T-helper 2 cell (primary cell): ENCODE measurements at places on chromosomes 4 and X.
A peak's percentile ranks its signal among the peaks of the same experiment; 100 is the strongest.

DNA sequence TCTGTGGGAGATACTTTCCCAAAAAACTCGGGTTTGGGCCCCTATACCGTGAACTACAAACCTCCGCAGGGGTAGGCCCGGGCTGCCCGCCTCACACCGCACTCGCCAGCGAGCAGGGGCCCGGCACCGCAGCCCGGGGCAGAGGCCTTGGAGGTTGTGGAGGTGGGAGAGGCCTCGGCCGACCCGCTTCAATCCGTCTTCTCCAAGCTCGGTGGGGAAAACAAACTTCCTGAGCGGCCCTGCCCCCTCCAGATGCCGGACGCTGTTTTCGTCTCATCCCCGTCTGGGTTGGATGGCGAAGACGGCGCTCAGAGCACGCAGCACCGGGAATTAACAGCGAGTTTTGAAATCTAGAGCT, 442 bp upstream of the MCUB start:
- DNase-seq = no peak

GRCh38 chr4:72300126-72300525, 268.3 kb downstream of the NPFFR2 start:
- no peak for DNase-seq

GRCh38 chr4:8419222-8420041, 21.1 kb downstream of the ACOX3 start:
- peak; percentile 77 for DNase-seq

DNA sequence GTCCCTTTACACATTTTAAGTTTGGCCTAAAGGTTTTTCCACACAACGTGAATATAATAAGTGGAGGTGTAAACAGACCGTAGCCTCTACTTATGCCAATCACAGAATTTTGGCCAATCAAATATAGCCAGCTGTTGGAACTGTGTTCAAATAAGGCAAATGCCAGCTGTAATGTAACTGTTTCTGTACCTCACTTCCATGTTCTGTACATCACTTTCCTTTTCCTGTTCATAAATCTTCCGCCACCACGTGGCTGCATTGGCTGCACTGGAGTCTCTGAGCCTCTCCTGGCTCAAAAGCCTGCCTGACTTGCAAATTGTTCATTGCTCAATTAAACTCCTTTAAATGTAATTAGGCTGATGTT, 105.1 kb upstream of the SMIM31 start:
- DNase-seq = no peak

DNA sequence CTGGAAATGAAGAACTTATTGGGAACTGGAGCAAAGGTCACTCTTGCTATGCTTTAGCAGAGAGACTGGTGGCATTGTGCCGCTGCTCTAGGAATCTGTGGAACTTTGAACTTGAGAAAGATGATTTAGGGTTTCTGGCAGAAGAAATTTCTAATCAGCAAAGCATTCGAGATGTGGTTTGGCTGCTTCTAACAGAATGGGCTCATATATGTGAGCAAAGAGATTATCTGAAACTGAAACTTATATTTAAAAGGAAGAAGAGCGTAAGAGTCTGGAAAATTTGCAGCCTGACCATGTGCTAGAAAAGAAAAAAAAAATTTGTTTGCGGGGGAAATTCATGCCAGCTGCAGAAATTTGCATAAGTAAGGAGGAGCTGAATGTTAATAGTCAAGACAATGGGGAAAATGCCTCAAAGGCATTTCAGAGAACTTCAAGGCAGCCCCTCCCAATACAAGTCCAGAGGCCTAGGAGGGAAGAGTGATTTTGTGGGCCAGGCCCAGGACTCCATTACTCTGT, 35.9 kb upstream of the PAPSS1 start:
- DNase-seq = no peak

GRCh38 chr4:90137555-90137954, 10.4 kb downstream of the CCSER1 start:
- DNase-seq = no peak

- DNase-seq = no peak
Observed at GRCh38 chrX:132207996-132208395, 11.3 kb downstream of the RAP2C start.

DNA sequence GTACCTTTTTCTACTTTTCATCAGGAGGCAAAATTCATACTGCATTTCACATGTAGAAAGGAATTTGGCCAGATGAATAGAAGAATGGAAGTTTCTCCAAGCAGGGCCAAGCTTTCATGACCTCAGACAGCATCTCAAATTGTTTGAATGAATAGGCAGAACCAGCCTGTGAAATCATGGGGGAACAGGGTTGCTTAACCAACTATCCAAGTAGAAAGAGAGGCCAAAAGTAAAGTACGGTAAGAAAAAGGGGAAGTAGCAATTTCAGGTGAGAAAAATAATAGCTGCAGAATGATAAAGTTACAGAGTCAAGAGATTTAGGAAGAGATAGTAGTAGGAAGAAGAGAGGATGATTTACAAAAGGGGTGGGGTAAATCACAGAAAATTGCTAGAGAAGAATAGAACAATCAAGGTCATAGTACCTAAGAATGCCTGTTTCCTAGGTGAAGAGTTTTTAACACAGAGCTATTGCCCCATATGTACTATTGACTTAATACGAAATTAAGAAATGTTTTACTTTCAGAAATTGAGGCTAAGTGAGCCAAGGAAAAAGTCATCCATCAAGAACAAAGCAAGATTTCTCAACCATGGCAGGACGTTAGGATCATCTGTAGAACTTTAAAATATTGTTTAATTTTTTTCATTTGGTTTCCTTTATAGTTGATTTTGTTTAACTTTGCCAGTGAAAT, 177.1 kb upstream of the TET2 start:
- no peak for DNase-seq

DNA sequence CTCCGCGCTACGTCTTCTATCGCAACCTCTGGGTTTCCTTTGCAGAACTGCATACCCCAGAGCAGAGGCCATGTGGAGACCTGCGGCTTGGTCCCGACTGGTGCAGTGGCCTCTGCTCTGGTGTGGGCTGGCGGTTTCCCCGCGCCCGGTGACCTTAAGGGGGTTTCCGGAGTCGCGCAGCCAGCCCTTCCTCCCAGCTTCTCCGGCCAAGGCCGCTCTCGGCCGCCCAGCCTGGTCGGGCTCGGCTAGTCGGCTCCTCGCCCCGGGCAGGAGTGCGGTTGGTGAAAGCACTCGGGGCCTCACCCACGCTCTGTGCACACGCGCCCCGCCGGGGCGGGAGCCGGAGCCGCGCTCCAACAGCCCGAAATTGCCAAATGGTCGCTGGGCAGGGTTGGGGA, 84.9 kb downstream of the BCOR start:
- DNase-seq = no peak

GRCh38 chr4:37999000-37999716, 39.0 kb downstream of the PTTG2 start:
- DNase-seq = no peak

DNA sequence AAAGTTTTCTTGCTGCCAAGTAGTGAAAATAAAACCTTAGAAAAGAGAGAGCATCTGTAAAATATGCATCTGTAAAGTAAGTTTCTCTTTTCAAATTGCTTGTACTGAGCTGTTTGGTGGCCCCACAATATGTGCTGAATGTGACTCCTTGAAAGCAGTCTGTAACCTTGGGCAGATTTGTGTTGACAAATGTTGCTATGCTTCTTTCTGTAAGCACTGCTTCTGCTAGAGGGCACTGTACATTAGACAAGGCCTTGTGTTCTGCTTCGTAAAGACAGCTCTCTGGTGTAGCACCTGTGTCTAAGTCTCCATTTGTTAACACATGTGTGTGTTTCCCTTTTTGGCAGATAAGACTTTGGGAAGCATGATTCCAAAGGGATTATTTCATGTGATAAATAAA, 56.6 kb upstream of the NRK start:
- DNase-seq = no peak

- no peak for DNase-seq
Observed at GRCh38 chr4:57424232-57424897, 314.2 kb upstream of the IGFBP7 start.

DNA sequence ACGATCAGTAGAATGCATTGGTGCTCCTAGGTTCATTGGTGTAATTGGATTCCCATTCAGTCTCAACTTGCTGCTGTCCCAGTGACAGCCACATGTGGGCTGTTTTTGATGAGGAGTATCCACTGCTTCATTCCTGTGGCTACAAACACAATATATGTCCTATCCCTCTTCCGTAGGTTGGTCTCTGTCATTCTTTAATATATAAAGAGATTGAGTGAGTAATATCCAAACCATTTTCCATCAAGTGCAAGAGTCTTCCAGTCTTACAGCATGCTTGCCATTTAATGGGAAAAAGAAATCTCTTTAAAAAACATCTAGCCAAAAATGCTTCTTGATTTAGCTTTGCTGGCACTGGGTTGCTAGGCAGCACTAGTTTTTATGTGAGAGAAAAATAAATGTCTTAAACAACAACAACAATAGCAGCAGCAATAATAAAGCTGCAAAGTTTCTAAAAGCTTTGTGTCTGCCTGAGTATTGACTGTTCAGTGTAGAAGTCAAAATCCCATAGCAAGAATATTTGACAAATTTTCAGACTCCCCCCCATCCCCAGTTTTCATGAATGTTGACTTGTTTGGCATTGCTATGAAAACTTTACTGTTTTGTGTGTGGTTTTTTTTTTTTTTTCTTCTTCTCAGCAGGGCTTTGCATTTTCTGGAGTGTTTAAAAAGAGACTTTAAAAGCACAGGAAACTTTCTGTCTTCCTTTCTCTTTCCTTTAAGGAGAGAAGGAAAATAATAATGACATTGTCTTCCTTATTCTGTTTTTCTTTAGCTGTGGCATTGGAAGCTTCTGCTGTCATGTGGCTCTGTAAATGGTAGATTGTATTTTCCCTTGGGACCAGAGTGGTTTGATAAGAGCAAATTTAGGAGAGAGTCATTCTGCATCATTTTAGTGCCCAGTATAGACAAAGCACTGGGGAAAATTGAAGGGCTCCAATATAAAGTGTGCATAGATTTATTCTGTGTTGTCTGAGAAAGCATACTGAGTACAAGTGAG, 244.3 kb downstream of the ARHGAP10 start:
- no peak for DNase-seq

GRCh38 chrX:24494647-24495075, 29.6 kb downstream of the PDK3 start:
- DNase-seq = no peak

DNA sequence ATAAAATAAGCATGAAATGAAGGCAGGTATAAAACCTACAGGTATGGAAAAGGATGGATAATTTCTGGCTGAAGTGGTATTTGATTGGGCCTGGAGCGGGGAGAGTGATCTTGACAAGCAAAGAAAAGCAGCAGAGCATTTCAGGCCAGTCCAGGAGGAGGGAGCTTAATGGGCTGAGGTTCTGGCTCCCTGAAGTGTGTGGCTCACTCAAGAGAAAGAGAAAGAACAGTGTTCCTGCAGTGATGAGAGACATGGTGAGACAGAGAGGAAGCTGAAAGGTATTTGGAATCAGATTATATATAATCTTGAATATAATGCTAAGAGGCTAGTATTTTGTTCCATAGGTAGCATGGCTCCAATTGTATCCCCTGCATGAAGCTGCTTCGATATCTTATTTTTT, 153.5 kb downstream of the MGST2 start:
- no peak for DNase-seq

GRCh38 chr4:13543032-13543838, 1.1 kb downstream of the NKX3-2 start:
- no peak for DNase-seq

GRCh38 chr4:113179996-113180395, 130.5 kb downstream of the ANK2 start:
- DNase-seq = no peak

GRCh38 chr4:71769434-71769833, 14.4 kb downstream of the GC start:
- DNase-seq = no peak
